Spinal cord (tissue), 10 donors: ENCODE measurements at places on chromosomes 1 and 21.

DNA sequence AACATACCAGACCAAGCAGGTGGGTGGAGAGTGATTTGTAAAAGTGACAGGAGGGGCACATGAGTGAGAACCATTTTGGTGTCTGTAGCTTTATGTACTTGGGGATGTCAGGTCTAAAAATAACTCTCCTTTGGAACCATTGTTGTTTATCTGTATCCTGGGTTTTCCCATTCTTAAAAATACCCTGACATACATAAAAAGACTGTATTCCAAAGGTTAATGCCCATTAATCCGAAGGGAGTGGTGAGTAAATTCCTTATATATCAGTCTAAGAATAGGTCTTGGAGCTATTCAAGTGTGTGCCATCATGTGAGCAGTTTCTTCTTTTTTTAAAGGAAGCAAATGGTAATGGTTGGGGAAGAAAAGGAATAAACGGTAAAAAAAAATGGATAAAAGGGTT lies 117.5 kb downstream of the TGFB2 start:
- no peak for DNase-seq

DNA sequence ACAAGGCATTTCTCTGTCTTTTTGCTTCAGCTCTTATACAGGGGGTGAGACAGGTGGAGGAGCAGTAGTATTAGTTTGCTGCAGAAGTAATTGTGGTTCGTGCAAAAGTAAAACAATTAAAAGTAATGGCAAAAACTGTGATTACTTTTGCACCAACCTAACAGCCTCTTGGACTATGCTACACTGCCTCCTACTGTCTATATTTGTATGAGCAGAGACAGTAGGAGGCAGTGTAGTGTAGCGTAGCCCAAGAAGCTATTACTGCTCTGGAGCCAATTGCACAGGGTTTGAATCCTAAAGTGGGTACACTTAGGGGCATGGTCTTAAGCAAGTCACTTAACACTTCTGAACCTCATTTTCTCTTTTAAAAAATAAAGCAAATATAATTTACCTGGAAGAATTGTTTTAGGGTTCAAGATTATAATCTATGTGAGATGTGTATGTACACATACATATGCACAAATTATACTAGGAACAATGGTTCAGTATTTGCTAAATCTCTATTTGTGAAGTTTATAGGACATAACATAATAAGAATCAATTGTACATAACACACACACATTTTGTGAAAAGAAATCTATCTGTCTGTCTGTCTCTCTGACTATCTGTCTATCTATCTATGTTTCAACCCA lies 103.8 kb downstream of the BRINP3 start:
- no peak for DNase-seq

GRCh38 chr1:37865348-37866120 lies 6.1 kb upstream of the MTF1 start:
- DNase-seq = no peak

DNA sequence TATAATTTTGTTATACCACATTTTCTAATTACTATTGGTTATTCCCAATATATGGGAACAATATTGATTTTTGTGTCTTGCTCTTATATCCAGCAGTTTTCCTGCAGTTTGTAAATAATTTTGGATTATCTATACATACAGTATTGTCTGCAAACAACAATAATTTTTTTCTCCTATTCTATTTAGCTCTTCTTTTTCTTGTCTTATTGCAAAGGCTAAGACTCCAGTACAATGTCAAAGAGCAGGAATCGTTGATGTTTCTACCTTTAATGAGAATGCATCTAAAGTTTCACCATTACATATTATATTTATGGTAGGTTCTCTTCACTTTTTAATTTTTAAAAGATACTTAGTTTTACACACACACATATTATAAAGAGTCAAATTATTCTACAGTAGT lies 4.1 kb upstream of the AVPR1B start:
- no peak for DNase-seq

GRCh38 chr1:207302618-207303393 lies 18.7 kb upstream of the CD55 start:
- no peak for DNase-seq

- DNase-seq = no peak
Observed at GRCh38 chr1:10232163-10232562, 21.8 kb downstream of the KIF1B start.

- no peak for DNase-seq
Observed at GRCh38 chr21:45122432-45123132, 48.2 kb downstream of the ADARB1 start.

DNA sequence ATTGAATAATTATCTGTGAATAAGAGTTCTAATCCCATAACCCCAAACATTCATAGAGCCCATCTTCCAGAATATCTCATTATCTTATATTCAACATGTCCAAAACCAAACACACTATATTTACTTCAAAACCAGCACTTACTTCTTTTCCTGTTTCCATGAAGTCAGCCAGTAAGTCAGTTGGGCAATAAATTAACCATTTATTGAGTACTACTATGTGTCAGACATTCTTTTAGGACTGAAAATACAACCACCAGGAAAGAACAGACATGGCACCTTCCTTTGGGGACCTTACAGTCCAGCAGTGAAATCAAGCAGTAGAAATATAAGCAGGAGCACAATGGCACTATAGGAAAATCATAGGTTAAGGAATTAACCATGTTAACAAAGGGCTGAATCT lies 8.8 kb downstream of the AK5 start:
- no peak for DNase-seq

GRCh38 chr1:1371364-1371745 lies 3.7 kb downstream of the AURKAIP1 start:
- no peak for DNase-seq

DNA sequence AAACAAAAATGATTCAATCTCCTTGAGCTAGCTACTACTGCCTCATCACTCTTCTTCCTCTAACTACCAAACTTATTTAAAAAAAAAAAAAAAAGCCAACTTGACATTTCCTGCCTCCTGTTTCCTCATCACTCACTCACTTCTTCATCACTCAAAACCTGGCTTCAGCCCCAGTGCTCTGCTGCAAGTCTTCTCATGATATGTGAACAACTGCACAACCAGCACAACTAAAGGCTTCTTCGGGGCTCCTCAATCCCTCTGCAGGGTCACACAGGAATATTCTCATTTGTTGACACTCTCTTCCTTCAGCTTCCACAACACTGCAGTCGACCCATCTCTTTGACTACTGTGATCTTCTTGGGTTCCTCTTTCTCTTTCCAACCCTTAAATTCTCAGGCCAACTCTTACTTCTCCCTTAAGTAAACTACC lies 7.6 kb downstream of the MTF1 start:
- DNase-seq = no peak

DNA sequence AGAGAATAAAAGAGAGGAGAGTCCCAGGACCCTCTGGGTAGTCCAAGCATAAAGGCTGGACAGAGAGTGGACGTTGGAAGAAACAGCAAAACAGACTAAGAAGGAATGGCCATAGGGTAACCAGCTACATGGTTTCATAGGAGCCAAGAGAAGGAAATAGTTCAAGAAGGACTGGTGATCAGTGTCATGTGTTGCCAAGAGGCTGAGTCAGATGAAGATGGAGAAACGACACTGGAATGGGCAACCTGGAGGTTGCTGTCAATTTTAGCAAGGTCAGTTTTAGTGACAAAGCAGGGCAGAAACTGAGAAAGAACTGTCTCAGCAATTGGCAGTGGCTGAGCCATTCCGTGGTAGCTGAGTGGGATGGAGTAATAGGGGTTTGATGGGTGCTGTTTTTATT lies 41.4 kb downstream of the HMGB4 start:
- no peak for DNase-seq

GRCh38 chr1:87720561-87720960 lies 391.9 kb downstream of the LMO4 start:
- no peak for DNase-seq
